ENCODE measurements at places on chromosomes 6 and 20.

GRCh38 chr20:42741906-42742305, 447.8 kb downstream of the PTPRT start:
- no peak for DNase-seq

DNA sequence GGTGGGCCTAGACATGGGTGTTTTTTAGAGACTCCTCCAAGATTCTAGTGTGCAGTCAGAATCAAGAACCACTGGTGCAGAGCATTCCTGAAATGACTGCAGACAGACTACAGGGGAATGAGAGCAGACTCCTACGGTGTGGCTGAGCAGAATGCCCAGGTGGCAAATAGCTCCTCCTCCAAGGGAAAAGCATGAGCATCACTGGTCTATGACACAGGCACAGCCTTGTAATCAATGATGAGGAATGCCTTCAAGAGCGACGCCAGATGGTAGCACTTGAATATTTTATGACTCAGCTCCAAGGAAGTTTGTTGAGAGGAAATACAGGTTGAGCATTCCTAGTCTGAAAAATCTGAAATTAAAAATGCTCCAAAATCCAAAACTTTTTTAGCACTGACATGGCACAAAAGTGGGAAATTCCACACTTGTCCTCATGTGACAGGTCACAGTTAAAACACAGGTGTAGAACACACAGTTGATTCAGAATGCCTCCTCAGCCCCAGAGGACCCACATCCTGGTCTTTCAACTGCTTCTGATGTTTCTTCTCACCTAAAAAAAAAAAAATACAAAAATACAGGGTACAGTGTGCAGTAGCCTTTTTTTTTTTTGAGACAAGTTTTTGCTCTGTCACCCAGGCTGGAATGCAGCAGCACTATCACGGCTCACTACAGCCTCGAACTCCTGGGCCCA, 10.6 kb upstream of the FAM8A1 start:
- DNase-seq, result no peak

GRCh38 chr6:42125231-42125630, 17.2 kb downstream of the C6orf132 start:
- DNase-seq, result no peak

GRCh38 chr6:160070427-160070826, 51.2 kb upstream of the SLC22A1 start:
- DNase-seq, result no peak

GRCh38 chr6:43926634-43927531, 156.9 kb downstream of the VEGFA start:
- no peak for DNase-seq

GRCh38 chr6:14968056-14968637, 277.7 kb upstream of the JARID2 start:
- no peak for DNase-seq

DNA sequence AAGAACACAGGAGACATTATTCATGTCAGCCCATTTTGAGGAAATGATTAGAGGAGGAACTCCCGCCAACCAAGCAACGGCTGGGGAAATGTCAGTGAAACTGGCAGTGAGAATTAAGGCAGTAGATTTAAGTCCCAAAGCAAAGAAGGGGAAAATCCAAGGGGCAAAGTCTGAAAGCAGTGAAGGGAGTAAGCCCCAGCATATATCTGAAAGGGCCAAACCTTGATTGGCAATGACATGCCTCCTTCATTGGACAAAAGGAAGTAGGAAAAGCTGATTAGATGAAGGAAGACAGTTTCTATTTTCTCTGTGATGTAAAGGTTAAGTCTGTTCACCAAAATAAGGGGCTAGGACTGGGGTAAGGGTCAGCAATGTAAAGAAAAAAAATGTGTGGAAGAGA, 190.3 kb downstream of the RNF144B start:
- DNase-seq, result no peak

GRCh38 chr6:21257125-21257524, 336.4 kb upstream of the SOX4 start:
- no peak for DNase-seq

- DNase-seq, result no peak
Observed at GRCh38 chr6:14802514-14803160, 443.2 kb upstream of the JARID2 start.

DNA sequence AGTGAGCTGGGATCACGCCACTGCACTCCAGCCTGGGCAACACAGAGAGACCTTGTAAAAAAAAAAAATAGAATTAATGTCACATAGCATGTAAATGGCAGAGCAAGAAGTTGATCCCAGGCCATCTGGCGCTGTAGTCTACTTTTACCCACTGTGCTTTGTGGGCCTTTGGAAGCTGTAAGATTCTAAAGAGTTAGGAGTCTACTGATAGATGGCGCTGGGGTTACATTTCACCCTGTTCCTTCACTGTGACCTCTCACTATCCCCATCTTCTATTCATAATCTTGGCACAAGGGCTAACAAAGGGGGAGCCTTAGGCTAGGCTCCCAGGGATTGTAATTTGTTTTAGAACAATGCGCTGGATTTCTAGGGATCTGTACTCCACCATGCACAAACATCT, 24.4 kb downstream of the SIRPD start:
- DNase-seq, result no peak

Measured in activated T-helper 1 cell treated with anti-CD3 and anti-CD28 coated beads, Interleukin-2, amount 50 U/mL, for 16 hours (primary cell).